ENCODE measurements at places on chromosomes 2 and 18. TPM values are rescaled to one million over a fixed set of nuclear protein-coding genes. Genes with fewer than 3 reads are reported as not detected.
A peak's percentile ranks its signal among the peaks of the same experiment; 100 is the strongest.

DNA sequence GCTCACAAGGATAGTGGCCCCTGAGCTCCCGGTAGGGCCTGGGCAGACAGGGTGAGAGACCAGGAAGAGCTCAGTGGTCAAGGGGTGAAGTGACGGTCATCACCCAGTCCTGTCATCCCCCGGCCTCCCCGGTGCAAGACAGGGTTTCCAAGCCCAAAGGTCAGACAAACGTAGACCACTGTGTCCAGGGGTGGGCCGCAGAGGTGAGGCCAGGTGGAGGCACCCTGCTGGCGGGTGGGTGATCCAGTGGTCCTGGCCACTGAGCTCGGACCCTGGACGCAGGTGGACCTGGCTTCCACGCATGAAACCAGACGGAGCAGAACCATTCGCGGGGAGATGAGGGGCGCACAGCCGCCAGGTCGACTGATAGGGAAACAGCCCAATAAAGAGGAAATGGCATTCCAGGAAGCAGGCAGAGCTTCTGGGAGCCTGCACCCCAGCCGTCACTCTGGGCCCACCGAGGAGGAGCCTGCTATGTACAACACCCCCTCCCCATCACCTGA lies 14.4 kb upstream of the SNED1 start:
- no peak for DNase-seq

The CCT4 gene
- total RNA-seq: 360 TPM

DNA sequence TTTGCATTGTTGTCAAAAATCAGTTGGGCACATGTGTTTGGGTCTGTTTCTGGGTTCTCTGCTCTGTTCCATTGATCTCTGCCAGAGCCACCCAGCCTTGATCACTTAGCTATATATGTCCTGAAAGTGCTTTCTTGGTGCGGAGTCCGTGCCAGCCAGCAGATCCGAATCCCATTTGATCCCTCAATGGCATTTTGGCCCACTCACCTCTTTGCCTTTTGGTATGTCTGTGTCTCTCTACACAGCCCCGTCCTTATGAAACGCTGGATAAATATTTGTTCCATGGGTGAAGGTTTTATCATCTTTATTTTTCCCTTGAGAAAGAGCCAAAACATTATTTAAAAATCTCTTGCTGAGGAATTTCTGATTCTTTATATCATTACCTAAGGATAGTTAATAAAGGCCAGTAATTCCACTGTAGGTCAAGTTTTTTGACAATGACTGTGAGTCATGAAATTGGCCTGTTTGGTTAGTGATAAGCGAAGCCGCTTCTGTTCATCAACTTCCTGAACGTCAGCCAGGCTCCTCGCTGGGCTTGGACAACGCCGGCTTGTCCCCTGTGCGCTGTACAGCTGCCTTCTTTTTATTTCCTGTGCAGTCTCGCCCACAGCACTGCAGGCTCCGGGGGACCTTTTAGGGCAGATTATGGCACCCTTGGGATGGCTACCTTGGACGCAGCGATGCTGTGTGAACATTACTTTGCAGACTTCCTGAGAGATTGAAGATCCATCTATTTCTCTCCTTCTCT lies 24.9 kb downstream of the MTCL1 start:
- DNase-seq: peak; percentile 88

The IL1RL2 gene
- total RNA-seq: not detected

DNA sequence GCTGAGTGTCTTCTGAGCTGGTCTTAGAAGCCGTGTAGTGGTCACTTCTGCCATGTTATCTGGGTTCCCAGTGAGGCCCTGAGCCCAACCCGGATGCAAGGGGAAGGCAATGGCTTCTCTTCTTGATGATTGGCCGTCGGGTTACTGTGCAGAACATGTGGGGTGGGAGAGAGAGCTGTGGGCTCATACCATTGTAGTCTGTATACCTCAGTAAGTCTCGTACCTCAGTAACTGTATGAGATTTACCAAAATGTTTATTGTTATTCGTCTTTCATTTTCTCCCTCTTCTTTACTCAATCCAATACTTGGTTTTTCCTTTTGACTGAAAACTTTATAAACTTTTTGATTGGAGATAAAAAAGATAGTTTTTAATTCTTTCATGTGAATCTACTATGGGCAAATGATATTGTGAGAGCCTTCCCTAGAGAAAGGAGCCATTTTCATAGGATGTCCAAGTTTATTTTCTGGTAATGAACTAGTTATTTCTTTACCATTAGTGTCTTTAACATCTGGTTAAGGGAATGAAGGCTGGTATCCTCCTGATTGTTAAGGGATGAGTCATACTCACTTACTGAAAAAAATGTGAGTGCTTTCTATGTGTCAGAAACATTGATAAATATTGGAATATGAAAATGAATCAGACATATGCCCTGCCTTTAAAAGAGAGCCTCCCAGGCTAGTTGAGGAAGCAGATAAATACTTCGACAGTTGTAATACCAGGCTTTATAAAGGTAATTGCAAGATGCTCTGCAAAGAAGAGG lies 129.9 kb downstream of the PRPF40A start:
- DNase-seq: no peak

The SERPINB7 gene
- 1.4 TPM for total RNA-seq

DNA sequence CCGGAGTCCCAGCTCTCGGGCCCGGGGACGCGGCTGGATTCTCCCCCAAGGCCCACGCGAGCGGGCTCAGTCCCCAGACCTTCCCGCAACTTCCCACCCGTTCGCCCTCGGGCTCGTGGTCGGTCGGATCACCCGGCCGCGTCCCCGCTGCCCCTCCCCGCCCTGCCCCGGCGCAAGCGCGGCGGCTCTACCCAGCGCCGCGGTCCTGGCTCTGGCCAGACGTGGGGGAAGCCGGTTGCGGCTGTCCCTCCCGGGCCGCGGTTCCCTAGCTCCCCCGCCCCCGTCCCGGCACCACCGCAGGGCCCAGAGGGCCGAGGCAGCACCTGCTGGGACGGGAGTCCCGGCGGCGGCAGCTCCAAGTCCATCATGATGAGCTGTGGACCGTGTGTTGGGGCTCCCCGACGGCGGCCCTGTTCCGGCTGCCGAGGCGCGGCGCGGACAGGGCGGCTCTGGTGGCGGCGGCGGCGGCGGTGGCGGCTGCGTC lies 276 bp downstream of the NFE2L2 start:
- no peak for DNase-seq

DNA sequence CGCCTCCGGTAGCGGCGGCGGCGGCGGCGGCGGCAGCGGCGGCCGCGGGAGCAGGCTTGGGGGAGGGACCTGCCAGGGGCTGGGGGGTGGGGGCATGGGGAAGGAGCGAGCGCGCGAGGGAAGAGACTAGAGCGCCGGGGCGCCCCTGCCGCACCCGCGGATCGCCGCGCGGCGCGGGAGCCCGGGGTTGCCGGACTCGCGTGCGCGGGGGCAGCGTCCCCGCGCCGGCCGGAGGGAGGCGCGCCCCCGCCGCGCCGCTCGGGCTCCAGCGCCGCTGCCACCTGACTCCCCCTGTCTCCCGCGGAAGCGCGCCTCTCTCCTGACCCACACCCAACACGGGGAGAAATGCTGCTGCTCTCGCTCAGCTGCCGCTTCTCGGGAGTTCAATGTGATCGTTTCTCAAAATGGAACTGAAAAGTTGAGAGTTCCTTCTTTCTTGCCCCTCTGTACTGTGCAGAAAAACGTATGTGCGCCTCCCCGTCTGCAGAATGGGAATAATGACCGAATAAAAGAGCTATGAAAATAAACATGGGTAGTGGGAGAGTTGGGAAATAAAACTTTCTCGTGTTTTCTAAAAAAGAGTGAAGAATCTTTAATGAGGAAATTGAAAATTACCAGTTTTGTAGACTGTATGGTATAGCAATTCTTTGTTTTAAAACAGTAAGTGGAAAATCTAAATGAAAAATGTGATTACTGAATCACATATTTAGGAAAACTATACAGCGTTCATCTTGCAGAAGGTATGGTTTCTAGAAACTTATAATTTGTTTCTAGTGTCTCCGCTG lies 455 bp upstream of the TLK1 start:
- peak; percentile 79 for DNase-seq

- peak; percentile 2 for DNase-seq
These were observed 170.0 kb upstream of the GALNT5 start for GRCh38 chr2:157087373-157088002.

The CHRNA1 gene
- total RNA-seq: not detected

- no peak for DNase-seq
These were observed 80.5 kb downstream of the BCL2L11 start for GRCh38 chr2:111201214-111201613.

- DNase-seq: no peak
These were observed 40.5 kb upstream of the RTN4 start for GRCh38 chr2:55090702-55091101.

DNA sequence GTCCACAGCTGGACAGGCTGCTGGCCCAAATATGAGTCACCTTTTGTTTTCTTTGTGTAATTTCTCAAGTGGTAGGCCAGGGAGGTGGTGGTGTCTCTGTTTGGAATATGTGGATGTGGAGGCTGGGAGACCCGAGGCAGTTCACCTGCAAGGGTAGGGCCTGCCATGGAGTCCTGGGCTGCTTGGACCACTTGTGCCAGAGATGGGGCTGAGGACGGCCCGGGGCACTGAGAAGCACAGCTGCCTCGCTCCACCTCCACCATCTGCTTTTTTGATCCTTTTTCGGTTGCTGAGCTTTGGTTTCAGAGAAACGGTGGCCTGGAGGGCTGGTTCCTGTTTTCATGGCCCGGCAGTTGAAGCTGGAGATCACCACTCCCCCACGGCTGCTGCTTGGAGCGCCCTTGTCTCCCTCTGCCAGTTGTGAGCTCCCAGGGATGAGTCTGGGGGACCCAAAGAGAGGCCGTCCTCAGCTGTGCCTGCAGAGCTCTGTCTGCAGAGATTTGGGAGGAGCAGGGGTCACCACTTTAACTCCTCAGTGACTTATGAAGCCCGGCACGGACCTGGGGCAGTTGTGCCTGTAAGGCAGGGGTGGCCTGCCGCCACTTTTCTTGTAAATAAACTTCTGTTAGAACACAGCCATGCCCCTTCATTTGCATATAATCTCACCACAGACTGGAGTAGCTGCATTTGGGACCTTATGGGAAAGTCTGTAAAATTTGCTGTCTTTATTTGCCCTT lies 67.6 kb upstream of the MCFD2 start:
- peak; percentile 40 for DNase-seq

- DNase-seq: peak; percentile 13
These were observed 317.0 kb downstream of the CYP26B1 start for GRCh38 chr2:71830497-71831192.

DNA sequence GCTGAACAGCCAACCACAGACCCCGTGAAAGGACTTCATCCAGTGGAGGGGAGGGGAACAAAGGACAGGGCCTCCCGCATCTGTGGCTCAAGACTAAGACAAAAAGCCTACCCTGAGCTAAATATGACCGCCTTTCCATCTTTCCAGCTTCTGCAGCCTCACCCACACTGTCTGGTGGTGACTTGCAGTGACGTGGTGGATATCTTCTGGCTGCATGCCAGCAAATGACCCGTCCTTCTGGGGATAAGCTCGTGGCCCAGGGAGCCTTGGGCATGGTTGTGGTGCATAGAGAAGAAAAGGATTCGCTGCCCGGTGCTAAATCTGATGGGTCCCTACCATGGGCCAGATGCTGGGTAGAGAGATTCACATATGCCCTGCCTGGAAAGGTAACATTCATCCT lies 8.7 kb upstream of the NGEF start:
- DNase-seq: peak; percentile 41

The LRRC30 gene
- total RNA-seq: not detected

- DNase-seq: no peak
These were observed 439.9 kb downstream of the PTPRM start for GRCh38 chr18:8006979-8007378.

DNA sequence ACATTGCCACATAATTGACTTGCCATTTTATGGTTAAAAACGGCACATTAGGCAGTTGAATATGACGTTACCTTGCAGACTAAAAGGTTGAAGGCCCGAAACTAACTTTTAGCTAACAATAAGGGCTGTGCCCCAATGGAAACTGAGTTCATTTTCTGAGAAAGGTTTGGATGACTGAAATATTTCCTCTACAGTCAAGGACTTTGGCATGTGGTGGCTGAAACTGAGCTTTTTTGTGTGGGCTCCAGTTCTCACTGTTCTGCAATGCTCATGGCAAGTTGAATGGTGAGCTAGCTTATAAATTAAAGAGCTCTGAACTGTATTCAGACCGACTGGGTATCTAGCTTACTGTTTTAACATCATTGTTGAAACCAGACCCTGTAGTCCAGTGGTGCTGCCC lies 23.8 kb upstream of the TXNDC2 start:
- DNase-seq: no peak

The UGT1A4 gene
- total RNA-seq: not detected

GRCh38 chr2:133816037-133816436 lies 247.8 kb upstream of the NCKAP5 start:
- DNase-seq: no peak

DNA sequence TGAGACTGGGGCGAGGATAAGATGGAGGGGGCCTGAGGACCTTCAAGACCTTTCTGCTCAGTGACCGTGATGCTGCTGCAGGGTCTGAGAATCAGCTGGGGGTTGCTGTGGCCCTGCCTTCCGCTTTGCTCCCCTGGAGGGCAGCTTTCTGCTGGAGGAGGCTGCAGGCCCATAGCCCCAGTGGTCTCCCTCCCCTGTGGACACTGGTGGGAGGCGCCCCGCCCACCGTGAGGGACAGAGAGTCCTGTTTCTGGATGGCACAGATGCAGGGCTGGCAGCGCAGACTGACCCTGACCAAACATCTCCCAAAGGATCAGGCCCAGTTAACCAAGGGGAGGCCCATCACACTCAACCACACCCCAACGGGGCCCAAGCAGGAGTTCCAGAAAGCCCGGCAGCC lies 42.8 kb downstream of the PLB1 start:
- DNase-seq: no peak

DNA sequence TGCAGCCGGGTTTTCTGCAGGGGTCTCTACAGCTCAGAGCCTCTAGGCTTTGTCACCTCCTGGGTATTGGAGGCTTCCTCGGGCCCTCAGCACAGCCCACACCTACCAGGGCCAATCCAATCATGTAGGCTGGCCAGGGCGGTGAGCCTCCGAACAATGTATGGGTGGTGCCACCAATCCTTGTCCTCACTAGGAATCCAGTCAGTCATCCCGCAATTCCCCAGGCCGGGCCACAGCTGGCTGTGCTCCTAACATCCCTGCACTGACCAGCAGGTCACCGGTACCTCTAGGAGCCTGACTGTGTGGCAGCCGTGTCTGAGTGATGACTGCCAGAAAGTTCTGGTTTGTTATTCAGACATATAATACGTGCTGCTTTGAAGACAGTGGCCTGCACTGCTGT lies 129.4 kb downstream of the SH3RF3 start:
- DNase-seq: no peak

DNA sequence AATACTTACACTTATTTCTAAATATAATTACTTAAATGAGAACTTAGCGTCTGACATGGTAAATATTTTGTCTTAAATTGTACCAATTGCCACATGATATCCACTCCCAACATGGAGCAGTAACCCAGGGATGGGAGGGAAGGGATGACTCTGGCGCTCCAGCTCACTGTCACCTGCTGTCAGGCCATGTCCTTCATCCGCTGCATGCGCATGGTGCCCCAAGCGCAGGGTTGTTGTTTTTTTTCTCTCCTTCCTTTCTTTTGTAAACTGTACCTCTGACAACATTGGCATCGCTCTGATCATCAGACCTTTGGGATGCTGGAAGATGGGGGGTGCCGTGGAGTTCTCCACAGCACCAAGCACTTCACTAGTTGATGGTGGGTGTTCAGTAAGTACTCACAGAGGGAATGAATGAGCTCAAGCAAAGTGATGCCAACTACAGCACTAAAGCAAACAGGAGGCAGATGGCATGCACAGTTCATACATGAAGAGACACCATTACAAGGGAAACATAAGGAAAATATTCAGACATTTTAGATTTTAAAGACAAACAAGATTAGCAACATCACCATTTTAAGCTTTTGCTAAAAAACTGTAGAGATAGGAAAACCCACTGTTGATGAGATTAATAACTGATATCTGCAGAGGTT lies 247.8 kb downstream of the GBX2 start:
- DNase-seq: no peak

GRCh38 chr2:72150861-72151356 lies 3.2 kb upstream of the CYP26B1 start:
- no peak for DNase-seq

- DNase-seq: no peak
These were observed 5.9 kb downstream of the SP9 start for GRCh38 chr2:174340400-174341292.
